AML-193 (cell line): ENCODE measurements at places on chromosomes 3 and 15.
A peak's percentile ranks its signal among the peaks of the same experiment; 100 is the strongest.

DNA sequence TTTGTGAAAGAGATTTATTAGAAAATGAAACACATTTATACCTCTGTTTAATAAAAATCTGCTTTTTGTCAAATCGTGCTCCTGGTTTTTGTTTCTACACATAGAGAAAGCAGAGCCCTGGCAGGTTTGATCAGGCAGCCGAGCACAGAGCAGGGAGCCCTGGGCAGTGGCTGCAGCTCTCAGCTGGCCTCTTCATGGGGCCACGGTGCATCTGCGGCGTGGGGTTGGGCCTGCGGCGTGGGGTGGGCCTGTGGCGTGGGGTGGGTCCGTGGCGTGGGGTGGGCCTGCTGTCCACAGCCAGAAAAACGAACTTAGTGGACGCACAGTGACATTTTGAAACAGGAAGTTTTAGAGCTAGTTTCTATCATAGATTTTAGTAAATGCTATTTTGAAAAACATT, 10.6 kb downstream of the GOLGA6L2 start:
- DNase-seq: no peak

GRCh38 chr3:50410185-50410584, 50.9 kb upstream of the TMEM115 start:
- DNase-seq: no peak

DNA sequence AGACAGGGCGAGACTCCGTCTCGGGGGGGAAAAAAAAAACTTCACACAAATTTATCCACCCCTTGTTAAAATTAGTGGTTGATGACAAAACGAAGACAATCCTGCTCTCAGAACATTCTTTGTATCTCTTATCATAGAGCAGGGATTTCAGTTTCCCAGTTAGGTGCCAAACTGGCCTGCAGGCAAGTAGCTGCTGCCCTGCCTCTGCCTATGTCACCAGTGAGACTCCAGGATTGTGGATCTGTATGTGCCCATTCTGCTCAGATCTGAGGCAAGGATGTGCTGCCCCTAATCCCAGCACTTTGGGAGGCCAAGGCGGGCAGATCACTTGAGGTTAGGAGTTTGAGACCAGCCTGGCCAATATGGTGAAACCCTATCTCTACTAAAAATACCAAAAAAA, 54.4 kb downstream of the IQGAP1 start:
- no peak for DNase-seq

GRCh38 chr3:54857343-54857742, 70.5 kb downstream of the LRTM1 start:
- no peak for DNase-seq

- no peak for DNase-seq
Observed at GRCh38 chr15:73324496-73325170, 44.1 kb downstream of the HCN4 start.

- DNase-seq: no peak
Observed at GRCh38 chr3:9690451-9691450, 12.9 kb upstream of the CPNE9 start.

GRCh38 chr3:124890573-124891190, 3.5 kb upstream of the ITGB5 start:
- DNase-seq: no peak

GRCh38 chr15:45653702-45654424, 19.0 kb downstream of the SQOR start:
- DNase-seq: peak; percentile 54

- no peak for DNase-seq
Observed at GRCh38 chr3:10335190-10335738, 14.4 kb upstream of the SEC13 start.

- no peak for DNase-seq
Observed at GRCh38 chr3:196756732-196757131, 17.1 kb downstream of the PAK2 start.

- DNase-seq: no peak
Observed at GRCh38 chr15:27241943-27242342, 271.0 kb downstream of the GABRG3 start.

DNA sequence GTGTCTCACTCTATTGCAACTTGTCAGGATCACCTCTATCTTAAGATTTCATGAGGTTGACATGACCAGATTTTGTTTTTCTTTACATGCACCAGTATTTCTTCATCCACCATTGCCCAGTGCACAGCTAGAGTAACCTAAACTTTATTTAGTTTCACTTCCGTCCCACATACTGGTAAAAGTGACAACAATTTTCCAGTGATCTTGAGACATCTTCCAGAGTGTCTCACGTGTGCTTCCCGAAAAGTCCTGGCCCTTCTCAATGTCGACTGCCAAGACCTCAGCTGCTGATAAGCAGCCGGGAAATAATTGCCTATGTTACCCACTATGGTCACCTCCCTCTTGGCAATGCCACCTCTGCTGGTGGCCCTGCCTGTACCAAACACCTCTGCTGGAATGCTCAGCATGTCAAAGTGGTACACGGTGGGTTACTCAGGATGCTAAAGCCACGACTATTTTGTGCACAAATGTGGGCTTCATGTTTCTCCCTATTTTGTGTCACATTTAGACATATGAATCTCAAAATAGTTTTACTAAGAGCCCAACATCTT, 379.7 kb upstream of the TGFBR2 start:
- DNase-seq: no peak

DNA sequence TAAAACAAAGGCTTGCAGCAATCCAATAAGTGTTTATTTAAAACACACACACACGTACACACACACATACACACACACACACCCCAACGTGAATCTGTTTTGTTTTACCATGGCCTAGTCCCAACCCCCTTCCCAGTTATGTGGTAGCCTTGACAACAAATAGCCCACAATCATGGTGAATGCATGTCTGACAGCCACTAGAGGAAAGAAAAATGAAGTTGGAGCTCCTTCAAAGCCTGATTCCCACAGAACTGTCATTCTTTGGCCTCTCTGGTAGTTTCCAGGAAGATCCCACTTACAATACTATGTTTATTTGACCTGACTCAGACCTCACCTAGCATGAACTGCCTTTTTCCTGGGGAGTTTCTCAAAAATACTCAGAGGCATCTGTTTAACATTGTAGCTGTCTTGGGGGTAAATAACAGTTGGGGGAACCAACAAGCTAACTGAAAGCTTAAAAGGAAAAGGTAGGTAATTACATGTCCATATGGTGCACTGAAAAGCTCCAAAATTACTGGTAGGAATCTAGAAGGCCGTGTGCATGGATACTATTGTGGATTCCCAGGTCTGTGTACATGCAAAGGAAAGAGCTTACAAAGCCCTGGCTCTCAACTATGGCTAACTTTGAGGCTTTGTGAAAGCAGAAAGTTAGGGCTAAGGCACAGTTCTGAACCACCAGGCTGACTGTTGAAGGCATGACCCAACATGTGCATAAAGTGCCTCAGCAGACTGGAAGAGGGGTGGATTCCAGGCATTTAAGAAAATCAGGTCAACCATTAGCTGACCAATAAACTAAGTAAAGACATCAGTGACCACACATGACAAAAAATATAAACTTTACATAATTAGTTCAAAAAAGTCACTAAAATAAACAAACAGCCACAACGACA, 65.3 kb downstream of the FAIM start:
- DNase-seq: no peak

DNA sequence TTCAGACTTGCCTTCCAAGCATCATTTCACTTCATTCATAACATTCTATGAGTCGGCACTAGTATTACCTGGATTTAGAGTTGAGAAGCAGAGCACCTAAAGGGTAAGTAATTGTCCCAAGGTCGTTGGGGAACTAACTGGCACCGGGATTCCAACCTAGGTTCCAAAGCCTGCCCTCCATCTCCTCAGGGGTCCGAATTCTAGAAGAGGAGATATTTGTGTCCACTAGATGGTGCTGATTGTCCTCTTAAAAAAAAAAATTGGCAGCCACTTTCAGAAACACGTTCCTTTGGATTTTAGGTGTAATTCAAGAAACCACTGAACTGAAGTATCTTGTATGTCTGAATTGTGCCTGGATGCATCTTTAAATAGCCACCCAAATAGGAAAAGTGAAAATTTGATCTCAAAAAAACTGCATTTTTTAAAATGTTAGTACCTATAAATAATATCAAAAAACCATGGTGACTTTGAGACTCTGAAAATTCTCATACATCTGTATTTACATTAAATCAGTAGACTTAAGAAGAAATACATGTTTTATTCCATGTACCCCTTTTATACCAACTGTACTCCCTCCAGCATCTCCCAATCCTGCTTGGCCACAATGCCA, 3.9 kb upstream of the FSIP1 start:
- DNase-seq: peak; percentile 66

DNA sequence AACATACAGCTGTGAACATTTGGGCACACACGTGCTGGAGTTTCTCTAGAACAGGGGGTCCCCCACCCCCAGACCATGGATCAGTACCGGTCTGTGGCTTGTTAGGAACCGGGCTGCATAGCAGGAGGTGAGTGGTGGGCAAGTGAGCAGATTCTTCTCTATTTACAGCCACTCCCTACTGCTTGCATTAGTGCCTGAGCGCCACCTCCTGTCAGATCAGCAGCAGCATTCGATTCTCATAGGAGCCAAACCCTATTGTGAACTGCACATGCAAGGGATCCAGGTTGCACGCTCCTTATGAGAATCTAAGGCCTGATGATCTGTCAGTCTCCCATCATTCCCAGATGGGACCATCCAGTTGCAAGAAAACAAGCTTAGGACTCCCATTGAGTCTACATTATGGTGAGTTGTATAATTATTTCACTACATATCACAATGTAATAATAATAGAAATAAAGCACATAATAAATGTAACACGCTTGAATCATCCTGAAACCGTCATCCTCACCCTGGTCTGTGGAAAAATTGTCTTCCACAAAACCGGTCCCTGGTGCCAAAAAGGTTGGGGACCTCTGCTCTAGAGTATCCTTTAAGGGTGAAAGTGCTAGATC, 25.8 kb downstream of the CHRM5 start:
- peak; percentile 15 for DNase-seq

DNA sequence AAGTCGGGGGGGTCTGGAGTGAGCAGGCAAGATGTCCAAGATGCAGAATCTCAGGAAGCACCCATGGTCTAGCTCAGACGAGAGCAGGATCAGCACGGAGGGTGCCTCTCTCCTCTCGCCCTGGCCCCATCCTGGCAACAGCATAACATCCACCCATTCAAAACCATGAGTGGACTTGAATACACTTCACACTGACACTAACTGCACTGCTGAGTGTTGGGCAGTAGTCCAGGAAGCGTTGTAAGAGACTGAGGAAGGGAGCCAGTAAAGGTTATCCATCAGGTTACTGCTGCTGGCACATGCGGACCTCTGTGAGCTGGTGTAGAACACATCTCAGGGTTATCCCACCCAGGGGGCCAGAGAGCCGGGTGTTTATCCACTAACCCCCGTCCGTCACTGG, 131.0 kb upstream of the TOPAZ1 start:
- DNase-seq: no peak

- DNase-seq: no peak
Observed at GRCh38 chr3:27714692-27715453, 7.2 kb downstream of the EOMES start.

GRCh38 chr3:144200004-144200403, 228.4 kb downstream of the DIPK2A start:
- no peak for DNase-seq

DNA sequence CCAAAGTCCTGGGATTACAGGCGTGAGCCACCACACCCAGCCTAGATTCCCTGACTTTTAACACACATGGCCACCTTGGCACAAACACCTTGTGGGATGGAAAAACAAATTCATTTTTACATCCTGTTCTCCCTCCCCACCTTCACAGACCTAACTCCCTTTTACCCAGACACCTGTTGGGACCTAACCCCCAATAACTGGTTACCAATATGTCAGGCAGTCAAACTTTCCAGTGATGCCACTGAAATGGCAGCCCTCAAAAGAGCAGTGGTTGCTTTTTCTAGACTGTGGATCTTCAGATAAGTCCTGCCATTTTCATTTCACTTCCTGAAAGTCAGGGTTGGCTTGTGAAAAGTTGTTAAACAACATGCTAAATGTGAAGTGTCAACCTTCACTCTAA, 34.9 kb downstream of the SIN3A start:
- DNase-seq: no peak

- DNase-seq: no peak
Observed at GRCh38 chr3:132315851-132316250, 1.4 kb upstream of the ACP3 start.

DNA sequence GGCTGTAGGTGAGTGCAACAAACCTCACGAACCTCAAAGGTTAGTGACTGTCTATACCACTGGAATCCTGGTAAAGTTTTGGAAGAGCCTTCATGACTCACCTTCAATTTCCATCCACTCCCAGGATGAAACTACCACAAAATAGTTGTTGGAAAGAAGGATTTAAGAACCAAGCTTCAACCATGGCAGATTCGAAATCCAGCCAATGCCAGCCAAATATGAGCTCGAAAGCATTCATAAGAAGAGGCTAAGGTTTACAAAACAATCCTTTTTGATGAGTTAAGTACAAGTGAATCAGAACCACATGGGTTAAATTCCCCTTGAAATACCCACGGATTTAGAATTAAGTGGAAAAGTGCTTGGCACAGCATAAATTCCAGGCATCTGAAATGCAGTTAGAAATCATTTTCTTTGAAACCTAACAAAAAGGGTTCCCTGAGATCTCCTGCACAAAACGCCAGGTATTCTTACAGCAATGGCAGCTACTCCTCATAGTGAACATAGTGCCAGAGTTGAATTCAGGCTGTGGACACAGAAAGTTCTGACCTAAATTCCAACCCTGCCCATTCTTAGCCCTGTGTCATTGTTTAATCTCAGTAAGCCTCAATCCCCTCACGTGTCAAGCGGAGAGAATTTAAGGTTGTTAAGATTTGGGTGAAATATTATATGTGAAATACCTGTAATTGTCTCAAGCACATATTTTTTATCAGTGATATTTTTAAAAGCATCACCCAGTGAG, 89.2 kb downstream of the FBN1 start:
- DNase-seq: no peak

- no peak for DNase-seq
Observed at GRCh38 chr3:127408022-127408683, 120.3 kb upstream of the PRR20G start.

- DNase-seq: no peak
Observed at GRCh38 chr3:133159498-133160475, 121.6 kb downstream of the TMEM108 start.

DNA sequence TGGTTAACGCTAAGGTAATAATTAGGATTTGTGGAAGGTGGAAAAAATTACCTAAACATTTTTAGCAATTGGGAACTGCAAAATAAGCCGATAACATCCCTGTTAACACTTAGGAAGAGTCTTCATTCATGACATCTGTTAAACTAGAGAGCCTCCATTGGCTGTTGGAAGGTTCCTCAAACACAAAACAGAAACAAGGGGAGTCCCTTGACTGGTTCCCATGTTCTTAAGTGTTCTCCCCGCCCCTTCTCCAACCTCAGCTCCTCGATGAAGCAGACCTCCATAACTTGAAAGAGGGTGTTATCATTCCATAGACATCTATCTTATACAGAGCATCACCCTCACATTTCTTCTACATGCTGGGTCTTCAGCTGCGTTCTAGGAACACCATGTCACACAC, 2.5 kb downstream of the SLC22A13 start:
- no peak for DNase-seq
